ENCODE measurements at places on chromosomes 1 and 21.
A peak's percentile ranks its signal among the peaks of the same experiment; 100 is the strongest.

DNA sequence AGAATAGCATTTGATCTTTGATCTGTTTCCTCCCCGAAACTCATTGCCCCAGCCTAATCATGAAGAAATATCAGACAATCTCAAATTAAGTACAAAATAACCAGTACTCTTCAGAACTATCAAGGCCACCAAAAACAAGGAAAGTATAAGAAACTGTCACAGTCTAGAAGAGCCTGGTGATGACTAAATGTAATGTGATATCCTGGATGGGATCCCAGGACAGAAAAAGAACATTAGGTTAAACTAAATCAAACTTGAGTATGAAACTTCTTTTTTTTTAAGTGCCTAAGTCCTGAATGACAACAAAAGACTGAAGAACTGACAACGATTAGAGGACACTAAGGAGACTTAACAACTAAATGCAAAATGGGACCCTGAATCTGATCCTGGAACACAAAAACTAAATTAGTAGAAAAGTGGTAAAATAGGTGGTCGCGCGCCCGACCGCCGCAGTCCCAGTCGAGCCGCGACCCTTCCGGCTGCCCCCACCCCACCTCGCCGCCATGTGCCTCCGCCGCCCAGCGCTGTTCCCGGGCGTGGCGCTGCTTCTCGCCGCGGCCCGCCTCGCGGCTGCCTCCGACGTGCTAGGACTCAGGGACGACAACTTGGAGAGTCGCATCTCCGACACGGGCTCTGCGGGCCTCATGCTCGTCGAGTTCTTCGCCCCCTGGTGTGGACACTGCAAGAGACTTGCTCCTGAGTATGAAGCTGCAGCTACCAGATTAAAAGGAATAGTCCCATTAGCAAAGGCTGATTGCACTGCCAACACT lies 5.5 kb upstream of the PRKAB2 start:
- no peak for DNase-seq

DNA sequence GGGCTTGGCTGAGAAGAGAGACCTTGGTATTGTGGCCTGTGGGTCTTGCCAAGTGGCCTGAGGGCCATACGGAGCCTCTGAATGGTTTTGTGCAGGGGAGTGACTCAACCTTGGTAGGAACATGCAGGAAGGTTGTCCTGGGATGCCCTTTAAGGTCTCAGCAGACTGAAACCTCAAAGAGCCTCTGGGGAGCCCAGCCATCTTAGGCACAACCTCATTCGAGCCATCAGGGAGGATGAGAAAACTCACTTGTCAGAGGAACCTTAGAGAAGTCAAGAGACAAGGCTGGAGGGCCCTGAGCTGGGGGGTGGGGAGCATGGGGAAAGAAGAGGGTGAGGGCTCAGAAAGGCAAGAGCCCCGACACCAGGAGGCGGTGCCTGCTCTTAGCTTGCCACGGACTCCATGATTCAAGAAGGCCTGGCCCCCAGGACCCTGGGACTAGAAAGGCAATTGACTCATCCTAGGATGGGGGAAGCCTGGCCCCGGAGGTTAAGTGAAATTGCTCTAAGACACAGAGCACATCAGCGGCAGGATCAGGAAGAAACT lies 13.0 kb downstream of the IFI6 start:
- no peak for DNase-seq

DNA sequence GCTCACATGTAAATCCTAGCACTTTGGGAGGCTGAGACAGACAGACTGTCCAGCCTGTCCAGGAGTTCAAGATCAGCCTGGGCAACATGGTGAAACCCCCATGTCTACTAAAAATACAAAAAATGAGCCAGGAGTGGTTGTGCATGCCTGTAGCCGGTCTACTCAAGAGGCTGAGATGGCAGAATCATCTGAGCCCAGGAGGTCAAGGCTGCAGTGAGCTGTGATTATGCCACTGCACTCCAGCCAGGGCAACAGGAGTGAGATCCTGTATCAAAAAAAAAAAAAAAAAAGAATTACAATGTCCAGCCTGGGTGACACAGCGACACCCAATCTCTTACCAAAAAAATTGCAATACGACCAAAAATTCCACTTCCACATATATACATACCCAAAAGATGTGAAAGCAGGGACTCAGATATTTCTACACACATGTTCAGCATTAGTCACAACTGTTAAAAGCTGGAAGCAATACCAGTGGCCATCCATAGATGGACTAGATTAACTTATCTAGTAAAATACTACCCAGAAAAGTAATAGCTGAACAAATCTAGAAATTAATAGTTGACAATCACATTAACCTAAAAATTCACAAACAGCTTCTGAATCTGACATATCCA lies 49.2 kb downstream of the ASH1L start:
- DNase-seq: no peak

DNA sequence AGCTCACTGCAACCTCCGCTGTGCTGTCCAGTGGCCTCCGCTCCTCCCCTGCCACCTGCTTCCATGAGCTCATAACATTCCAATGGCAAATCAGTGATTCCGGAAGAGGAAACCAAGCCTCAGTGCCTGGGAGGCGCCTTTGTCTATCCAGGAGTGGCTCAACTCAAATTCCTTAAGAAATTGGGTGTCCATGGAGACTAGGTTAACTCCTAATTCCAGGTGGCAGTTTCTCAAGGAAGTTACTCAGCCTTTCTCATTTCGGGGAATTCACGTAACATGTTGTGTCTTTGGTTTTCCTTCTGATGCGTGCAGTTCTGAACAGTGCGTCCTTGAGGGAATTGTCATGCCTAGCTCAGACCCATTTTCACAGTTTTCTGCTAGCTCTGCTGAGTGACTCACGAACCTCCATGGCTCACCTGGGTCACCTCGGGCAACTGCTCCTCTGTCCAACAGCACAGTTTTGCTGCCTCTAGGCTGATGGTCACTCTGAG lies 89.9 kb upstream of the DSCAM start:
- no peak for DNase-seq

GRCh38 chr1:222247811-222248310 lies 300.0 kb downstream of the HHIPL2 start:
- no peak for DNase-seq

DNA sequence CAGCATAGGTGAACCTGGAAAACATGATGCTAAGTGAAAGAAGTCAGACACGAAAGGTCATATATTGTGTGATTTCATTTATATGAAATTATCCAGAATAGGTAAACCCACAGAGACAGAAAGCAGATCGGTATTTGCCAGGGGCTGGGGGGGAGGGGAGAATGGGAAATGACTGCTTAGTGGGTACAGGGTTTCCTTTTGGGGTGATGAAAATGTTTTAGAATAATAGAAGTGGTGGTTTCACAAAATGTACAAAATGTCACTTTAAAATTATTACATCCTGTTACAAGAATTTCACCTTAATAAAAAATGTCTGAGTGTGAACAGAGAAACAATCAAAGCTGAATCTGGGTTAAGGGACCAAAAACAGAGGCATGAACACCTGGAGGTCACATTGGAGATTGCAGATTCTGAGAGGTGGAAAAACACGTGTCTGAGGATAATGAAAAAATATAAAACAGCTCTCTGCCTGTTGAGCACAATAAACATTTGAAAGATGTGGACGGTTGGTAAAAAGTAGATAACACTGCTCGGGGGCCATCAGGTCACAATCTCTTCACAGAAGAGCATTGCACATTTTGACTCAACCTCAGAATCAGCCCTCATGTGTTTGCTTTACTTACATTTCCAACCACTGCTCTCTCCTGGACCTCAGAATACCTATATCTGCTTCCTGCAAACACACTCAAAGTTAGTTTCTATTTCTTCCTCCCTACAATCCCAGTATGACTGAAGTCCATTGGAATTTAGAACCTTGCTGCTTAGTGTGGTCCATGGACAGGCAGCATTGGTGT lies 3.2 kb downstream of the SLAMF6 start:
- DNase-seq: no peak

GRCh38 chr1:42926235-42926878 lies 32.3 kb downstream of the SLC2A1 start:
- DNase-seq: no peak

GRCh38 chr1:51600965-51601364 lies 15.9 kb upstream of the OSBPL9 start:
- no peak for DNase-seq

DNA sequence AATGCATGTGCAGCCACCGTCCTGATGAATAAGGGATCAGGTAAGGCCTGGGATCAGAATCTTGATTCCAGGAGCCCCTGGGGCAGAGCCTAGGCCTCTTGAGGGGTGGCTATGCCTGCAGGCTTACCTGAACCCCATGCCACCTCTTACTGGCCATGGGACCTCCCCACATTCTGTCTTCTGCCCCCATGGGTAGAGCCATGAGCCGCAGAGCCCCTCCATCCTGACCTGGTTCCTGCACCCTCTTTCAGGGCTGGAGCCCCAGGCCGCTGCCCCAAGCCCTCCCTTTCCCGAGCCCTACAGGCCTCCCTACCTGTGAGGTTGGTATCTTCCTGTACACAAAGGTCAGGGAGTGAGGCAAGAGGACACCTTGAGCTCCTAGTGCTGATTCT lies 120.8 kb downstream of the DMRTB1 start:
- DNase-seq: no peak

- no peak for DNase-seq
These were observed 106.0 kb downstream of the MRPS6 start for GRCh38 chr21:34179204-34179935.

DNA sequence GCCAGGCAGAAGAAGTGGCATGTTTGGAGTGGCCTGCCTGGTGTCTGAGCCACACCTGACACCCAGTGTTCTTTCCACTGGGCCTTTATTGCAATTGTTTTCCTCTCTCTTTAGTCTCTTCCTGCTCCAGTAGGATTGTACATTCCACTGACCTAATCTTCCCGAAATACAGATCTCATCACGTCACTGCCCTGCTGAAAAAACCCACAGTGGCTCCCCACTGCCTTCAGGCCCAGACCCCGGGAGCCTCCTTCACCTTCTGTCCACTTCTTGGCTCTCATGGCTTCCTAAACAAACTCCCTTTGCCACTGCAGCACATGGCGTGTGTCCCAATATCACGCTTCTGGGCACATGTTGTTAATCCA lies 25.3 kb upstream of the ATP5PO start:
- peak; percentile 54 for DNase-seq

DNA sequence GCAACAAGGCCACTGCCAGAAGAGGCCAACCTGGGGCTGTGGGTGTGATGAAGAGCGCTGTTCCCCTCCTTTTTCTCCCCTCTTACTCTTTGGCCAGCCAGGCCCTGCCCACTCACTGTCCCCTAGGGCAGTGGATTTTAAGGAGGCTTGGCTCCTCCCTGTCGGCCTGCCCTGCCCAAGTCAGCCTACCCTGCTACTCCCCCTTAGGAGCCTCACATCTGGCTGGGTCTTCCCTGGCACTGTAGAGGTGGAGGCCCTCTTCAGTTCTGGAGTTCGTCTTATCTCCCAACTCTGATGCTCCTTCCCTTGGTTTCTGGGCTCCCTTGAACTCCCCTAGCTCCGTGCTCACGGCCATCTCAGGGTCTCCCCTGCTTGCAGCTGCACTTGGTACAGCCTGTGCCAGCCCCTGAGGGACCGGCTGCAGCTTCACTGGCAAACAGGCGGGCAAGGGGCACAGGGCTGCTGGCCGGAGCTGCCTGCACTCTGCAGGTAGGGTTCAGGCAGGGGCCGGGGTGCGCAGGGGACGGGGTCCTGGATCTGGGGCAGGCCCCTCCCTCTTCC lies 4.0 kb downstream of the AMPD2 start:
- DNase-seq: no peak

- DNase-seq: no peak
These were observed 17.0 kb downstream of the MARK1 start for GRCh38 chr1:220544901-220545303.
